ENCODE measurements at places on chromosomes 11 and 22. TPM values are rescaled to one million over a fixed set of nuclear protein-coding genes. Genes with fewer than 3 reads are reported as not detected.
A peak's percentile ranks its signal among the peaks of the same experiment; 100 is the strongest.

GRCh38 chr22:41540006-41540315, 4.3 kb downstream of the POLR3H start:
- H3K27ac ChIP-seq: no peak overlapping the region
- no peaks in the 10 kb centered on the region for H3K27me3 ChIP-seq
- H3K36me3 ChIP-seq: no peaks in the 10 kb centered on the region
- DNase-seq: no peak
- peaks cover 15% of the 10 kb centered on the region for H3K4me1 ChIP-seq
- no peak overlapping the region for H3K4me3 ChIP-seq

- peak overlapping the region; percentile 92 for H3K4me3 ChIP-seq
- no peaks in the 10 kb centered on the region for H3K27me3 ChIP-seq
- H3K27ac ChIP-seq: peak overlapping the region; percentile 97
- peaks cover 31% of the 10 kb centered on the region for H3K4me1 ChIP-seq
- no peak for DNase-seq
Observed at GRCh38 chr22:30969532-30970355, 679 bp downstream of the TUG1 start.

- H3K27me3 ChIP-seq: no peaks in the 10 kb centered on the region
- no peak overlapping the region for H3K27ac ChIP-seq
- no peaks in the 10 kb centered on the region for H3K4me1 ChIP-seq
Observed at GRCh38 chr11:114522818-114523217, 36.9 kb downstream of the NXPE1 start.

DNA sequence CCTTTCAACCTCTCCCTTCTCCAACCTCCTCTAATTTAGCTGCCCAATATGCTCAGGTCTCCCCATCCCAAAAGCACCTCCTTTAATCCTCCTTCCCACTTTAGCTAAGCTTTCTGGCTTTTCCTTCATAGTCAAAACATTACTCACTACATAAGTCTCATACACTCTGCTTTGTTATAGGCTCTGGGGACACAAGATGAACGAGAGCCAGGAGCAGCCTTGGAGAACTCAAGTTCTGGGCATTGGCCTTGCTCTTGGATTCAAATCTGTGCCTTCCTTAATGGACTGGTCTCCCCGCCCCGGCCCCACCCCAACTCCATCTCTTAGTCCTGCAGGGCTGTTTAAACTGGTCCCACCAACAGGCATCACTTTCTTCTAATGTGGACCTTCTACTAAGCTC, 11.4 kb upstream of the HPX start:
- H3K27ac ChIP-seq: no peak overlapping the region
- no peaks in the 10 kb centered on the region for H3K4me1 ChIP-seq
- no peak overlapping the region for H3K4me3 ChIP-seq
- no peak for DNase-seq

DNA sequence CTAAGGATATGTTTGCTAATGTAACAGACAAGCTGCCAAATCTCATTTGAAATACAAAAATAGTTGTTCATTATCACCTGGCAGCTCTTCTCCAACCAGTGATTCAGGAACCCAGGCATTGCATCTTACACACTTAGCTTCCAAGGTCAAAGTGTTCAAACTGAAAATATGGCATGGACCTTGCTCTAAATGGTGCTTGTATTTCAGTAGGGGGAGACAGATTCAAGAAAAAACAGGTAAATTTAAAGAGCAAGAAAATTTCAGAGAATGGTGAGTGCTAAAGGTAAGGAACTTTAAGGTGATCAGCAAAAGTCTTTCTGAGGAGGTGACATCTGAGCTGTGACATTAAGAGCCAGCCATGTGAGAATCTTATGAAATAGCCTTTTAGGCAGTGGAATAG, 82.8 kb upstream of the E2F8 start:
- no peak overlapping the region for H3K27ac ChIP-seq
- DNase-seq: no peak
- no peak overlapping the region for H3K4me3 ChIP-seq
- no peaks in the 10 kb centered on the region for H3K4me1 ChIP-seq
- H3K27me3 ChIP-seq: peaks cover 14% of the 10 kb centered on the region
- no peaks in the 10 kb centered on the region for H3K36me3 ChIP-seq

DNA sequence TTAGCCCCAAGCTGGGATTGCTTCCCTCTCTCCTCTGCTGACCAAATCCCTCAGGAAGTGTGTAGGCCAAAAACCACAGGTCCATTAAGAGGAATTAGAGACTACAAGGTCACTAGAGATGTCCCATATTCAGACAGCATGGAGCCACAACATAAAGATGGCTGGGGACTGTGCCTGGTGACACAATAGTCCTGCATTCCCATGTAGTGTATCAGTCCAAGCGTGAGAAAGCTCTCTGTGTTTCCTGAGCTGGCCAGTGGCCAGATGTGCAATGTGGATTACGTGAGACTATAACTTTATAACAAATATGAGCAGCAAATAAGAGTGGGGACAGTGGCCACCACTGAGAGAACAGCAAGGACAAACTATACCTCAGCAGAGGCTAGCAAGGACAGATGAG, 7.6 kb upstream of the MS4A10 start:
- H3K4me3 ChIP-seq: no peak overlapping the region
- no peak overlapping the region for H3K27ac ChIP-seq
- no peaks in the 10 kb centered on the region for H3K4me1 ChIP-seq
- H3K27me3 ChIP-seq: no peaks in the 10 kb centered on the region

DNA sequence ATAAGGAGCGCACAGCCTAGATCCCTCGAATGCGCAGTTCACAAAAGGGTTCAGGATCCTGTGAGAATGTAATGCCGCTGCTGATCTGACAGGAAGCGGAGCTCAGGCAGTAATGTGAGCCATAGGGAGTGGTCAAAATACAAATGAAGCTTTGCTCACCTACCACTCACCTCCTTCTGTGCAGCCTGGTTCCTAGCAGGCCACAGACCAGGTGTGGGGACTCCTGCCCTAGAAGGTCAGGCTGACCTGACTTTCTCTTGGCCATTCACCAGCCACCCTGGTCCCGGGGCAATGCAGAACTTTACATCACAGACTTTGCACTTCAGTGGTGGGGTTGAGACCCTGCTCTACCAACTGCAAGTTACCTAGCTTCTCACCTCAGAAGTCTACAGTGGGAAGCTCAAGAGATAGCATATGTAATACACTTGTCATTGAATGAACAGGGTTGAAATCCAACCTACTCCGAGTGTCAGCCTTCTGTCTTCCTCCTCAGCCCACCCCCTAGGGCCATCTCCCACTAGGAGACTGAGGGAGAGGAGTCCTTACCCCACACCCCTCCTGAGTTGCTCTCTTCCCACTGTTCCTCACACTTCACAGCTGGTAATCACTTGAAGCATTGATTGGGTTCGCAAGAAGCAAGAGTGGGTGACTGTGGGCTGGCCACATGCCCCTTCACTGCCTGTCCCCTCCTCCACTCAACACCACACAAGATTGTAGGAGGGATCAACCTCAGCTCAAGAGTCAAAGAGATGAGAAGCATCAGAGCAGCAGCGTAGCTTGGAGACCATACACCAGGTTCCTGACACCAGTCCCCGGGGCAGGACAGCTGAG, 2.0 kb upstream of the KCNJ1 start:
- H3K36me3 ChIP-seq: no peaks in the 10 kb centered on the region
- no peak overlapping the region for H3K27ac ChIP-seq
- peaks cover 14% of the 10 kb centered on the region for H3K4me1 ChIP-seq
- H3K27me3 ChIP-seq: peaks cover 15% of the 10 kb centered on the region
- no peak overlapping the region for H3K4me3 ChIP-seq

DNA sequence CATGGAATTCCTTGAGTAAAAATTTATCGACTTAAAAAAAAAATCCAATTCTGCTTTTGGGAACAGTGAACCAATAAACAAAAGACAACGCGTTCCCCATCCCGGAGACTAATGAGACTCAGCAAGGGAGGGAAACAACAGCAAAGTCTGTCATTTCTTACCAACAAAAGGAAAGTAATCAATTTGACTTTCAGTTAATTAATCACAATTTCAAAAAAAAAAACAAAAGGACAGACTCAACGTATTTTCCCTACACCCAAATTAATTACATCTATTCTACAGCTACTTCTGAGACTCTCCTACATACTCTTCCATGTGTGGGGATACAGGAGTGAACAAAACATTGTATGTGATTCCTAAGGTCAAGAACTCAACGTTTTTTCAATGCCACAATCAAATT, 1.9 kb downstream of the RDX start:
- H3K27ac ChIP-seq: no peak overlapping the region
- DNase-seq: peak; percentile 26
- peaks cover 29% of the 10 kb centered on the region for H3K4me1 ChIP-seq
- H3K4me3 ChIP-seq: peak overlapping the region; percentile 100
- no peaks in the 10 kb centered on the region for H3K27me3 ChIP-seq
- no peaks in the 10 kb centered on the region for H3K36me3 ChIP-seq

DNA sequence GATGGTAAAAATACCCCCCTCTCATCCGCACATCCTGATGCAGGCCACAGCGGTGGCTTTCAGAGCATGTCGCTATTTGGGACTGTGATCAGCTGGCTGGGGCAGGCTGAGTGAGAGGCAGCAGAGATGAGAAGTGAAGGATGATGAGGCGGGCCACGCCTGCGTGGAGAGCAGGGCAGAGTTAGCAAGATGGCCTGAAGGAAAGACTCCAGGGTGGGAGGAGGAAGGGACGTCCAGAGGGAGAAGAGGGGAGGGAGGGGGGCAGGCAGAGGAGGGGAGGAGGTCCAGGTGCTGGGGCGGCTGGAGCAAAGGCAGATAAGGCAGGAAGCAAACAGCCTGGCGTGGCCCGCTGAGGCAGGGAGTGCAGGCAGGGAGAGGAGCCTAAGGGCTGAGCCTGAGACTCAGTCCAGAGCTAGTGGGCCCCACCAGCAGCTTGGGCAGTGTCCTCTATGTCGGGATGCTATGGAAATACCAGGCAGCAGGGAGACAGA, 29.1 kb downstream of the LRFN4 start:
- DNase-seq: no peak
- H3K4me3 ChIP-seq: no peak overlapping the region
- no peak overlapping the region for H3K27ac ChIP-seq
- H3K36me3 ChIP-seq: no peaks in the 10 kb centered on the region
- no peaks in the 10 kb centered on the region for H3K27me3 ChIP-seq
- H3K4me1 ChIP-seq: peaks cover 29% of the 10 kb centered on the region

GRCh38 chr11:898143-898511, 12.5 kb downstream of the CHID1 start:
- no peak overlapping the region for H3K4me3 ChIP-seq
- H3K36me3 ChIP-seq: no peaks in the 10 kb centered on the region
- no peaks in the 10 kb centered on the region for H3K27me3 ChIP-seq
- peak; percentile 73 for DNase-seq
- H3K27ac ChIP-seq: no peak overlapping the region

- no peaks in the 10 kb centered on the region for H3K4me1 ChIP-seq
- no peaks in the 10 kb centered on the region for H3K27me3 ChIP-seq
- H3K4me3 ChIP-seq: no peak overlapping the region
- no peaks in the 10 kb centered on the region for H3K36me3 ChIP-seq
- H3K27ac ChIP-seq: no peak overlapping the region
- no peak for DNase-seq
Observed at GRCh38 chr22:21960200-21961126, 7.8 kb upstream of the PPM1F start.

DNA sequence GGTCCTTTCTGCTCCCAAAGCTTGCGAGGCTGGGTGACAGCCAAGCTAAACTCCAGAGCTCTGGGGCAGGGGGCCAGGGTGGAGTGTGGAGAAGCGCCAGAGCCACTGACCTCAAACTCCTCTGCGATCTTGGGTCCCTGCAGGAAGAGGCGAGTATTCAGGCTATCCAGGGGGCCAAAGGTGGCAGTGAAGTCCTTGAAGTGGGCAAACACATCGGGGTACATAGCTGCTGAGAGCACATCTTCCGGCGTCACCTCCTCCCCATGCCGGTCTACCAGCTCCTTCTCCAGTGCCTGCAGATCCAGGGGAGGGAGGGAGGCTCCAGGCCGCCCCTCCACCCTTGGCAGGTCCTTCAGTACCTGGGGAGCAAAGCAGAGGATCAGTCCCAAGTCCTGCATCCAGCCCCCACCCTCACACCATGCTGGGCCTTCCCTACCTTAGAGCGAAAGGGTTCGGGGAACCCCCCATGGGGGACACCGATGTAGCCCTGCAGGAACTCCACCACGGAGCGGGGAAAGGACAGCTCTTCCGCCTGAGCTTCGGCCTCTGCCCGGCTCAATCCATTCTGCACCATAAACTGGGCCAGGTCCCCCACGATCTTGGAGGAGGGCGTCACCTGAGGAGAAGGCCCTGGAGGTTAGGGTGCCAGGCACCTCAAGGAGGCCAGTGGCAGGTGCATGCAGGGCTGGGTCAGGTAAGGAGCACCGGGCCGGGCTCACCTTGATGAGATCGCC, 6.4 kb downstream of the RCE1 start:
- no peaks in the 10 kb centered on the region for H3K4me1 ChIP-seq
- no peak for DNase-seq
- no peak overlapping the region for H3K27ac ChIP-seq
- H3K4me3 ChIP-seq: no peak overlapping the region
- no peaks in the 10 kb centered on the region for H3K27me3 ChIP-seq

DNA sequence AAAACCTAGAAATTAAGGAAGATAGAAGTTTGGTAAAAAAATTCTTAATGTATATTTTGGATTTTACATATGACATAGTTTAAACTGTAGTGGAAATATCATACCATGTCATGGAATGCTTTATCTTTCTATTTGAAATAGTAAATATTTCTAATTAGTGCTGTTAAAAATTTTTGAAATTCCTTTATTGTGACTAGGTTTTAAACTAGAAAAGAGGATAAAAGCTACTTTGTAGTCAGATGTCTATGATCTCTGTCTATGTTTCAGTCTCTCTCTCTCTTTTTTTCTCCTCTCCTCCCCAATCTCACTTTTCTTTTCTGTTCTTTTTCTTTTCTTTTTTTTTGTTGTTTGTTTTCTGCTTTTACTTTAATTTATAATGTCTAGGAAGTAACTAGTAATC, 226.2 kb downstream of the TMEM135 start:
- DNase-seq: no peak
- no peak overlapping the region for H3K27ac ChIP-seq
- H3K4me1 ChIP-seq: no peaks in the 10 kb centered on the region
- H3K4me3 ChIP-seq: no peak overlapping the region
- H3K27me3 ChIP-seq: no peaks in the 10 kb centered on the region

- no peaks in the 10 kb centered on the region for H3K36me3 ChIP-seq
- H3K4me3 ChIP-seq: no peak overlapping the region
- no peak for DNase-seq
- H3K27me3 ChIP-seq: no peaks in the 10 kb centered on the region
- H3K27ac ChIP-seq: no peak overlapping the region
Observed at GRCh38 chr11:71951741-71952310, 23.0 kb downstream of the RNF121 start.

DNA sequence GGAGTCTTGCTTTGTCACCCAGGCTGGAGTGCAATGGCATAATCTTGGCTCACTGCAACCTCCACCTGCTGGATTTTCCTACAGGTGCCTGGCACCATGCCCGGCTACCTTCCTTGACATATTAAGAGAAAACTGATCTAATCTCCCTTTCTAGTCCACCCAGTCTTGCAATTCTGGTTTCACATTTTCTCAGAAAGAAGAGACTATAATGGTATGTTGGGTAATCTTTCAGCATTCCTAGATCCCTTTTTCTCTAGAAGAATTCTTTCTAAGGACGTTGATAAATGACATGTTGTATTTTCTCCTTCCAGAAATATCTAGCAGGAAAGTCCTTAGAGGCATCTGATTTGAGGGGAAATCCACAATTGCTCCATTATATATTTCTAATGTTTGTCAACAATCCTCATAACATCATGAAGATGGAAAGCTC, 10.4 kb upstream of the HSPA8 start:
- H3K4me1 ChIP-seq: peaks cover 6% of the 10 kb centered on the region
- H3K27me3 ChIP-seq: no peaks in the 10 kb centered on the region
- no peak for DNase-seq
- no peak overlapping the region for H3K4me3 ChIP-seq

Gene CDON
- total RNA-seq: 50.5 TPM

Gene ME3
- total RNA-seq: 49.6 TPM

Gene HPX
- total RNA-seq: 0.56 TPM

Gene CHADL
- not detected for total RNA-seq

Gene SAA4
- not detected for total RNA-seq

Gene MAP6
- total RNA-seq: 9.9 TPM

Gene MCHR1
- total RNA-seq: 2.1 TPM

Gene TBX1
- total RNA-seq: not detected

Gene TMA7B
- not detected for total RNA-seq

Gene IGLL1
- not detected for total RNA-seq

All from neural progenitor cell (in vitro differentiated cells).